ENCODE measurements at places on chromosomes 6 and 20.

DNA sequence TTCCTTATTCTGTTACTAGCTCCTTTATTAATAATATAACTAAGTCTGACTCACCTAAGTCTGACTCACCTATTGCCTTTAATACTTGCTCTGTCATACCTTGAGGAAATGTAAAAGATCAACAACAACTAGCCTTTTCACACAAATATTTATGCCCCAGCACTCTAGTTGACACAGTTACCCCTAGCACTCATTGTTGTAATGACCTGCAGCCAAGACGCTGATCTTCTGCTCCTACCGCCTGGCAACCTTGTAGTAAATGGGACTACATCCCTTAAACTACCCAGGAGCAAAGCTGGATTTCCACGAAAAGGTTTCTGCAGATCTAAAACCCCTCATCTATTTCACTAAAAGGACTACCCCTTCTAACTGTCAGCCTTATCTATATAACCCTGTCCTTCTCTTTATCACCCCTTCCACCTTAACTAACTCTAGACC lies 90.0 kb downstream of the PLG start:
- no peak for DNase-seq

DNA sequence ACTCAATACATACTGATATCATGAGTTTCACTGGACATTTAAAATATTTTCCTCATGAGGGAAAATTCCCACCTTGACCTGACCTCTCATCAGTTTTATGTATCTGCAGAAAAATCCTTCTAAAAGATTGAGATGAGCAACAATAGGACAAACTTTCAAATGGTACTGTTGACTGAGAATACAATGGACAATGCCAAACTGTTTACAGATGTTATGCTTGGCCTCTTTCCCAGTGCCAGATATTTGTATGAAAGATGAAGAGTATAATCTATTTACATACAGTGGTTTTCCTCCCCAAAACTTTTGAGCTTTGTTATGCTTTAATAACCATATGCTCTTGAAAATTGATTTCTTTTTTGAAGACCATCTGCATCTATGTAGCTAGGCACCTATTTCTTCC lies 245.1 kb upstream of the RSPO3 start:
- DNase-seq, result no peak

DNA sequence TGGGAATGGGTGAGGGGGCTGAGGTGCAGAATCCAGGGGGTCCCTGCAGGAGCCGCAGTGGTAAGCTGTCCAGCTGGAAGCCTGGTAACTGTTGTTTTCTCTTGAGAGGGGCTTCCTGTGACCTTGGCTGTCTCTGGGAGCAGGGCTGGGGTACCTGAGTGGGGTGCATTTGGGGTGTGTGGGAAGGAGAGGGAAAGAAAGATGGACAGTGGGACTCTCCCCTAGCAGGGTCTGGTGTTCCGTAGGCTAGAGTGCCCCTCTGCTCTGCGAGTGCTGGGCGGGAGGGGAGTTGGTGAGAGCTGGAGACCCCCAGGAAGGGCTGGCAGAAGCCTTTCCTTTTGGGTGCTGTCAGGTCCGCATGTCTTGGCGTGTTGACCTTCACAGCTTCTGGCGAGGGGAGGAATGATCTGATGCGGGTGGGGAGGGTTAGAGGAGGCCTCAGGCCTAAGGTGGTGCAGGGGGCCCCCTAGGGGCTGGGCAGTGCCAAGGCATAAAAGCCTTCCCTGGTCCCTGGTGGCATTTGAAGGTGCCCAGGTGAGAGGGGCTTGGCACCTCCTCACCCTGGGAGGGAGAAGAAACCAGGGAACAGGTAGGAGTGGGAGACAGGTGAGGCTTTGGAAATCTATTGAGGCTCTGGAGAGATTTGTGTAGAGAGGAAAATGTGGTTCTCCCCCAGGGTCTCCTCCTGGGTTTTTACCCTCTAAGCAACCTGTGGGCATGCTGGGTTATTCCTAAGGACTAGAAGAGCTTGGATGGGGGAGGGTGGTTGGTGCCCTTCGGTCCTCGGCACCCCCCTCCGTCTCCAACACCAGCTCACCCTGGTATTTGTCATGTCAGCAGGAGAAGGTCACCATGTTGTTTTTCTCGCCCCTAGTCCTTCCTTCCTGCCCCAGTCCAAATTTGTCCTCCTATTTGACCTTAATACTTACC lies 3.3 kb downstream of the VEGFA start:
- peak; percentile 74 for DNase-seq

DNA sequence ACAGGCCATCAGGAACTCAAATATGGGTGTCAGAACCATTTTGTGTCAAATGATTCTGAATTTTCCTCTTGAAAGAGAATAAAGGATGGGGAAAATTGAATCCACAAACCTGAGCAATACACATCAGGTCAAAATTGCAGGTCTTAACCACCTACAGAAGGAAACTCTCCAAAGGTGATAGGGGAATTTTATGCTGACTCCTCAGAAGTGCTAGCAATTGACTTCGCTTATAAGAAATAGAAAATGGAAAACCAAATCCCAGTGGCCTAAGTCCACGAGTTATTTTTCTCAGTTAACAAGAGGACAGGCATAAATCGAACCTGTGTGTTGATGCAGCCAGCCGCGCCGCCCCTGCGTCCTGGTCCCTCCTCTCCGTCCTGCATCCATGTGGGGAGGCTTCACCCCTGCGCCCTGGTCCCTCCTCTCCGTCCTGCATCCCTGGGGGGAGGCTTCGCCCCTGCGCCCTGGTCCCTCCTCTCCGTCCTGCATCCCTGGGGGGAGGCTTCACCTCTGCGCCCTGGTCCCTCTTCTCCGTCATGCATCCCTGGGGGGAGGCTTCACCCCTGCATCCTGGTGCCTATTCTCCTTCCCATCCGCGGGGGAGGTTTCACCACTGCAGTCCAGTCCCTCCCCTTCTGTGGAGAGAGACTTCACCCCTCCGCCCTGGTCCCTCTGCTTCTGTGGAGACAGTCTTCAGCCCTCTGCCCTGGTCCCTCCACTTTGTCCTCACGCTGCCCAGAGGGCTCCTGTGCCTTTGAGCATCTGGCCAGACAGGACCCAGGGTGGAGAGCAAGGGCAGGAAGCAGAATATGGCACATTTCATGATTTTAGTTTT lies 230.3 kb downstream of the SMOC2 start:
- no peak for DNase-seq

GRCh38 chr6:41200296-41200900 lies 551 bp downstream of the TREML2 start:
- peak; percentile 87 for DNase-seq

DNA sequence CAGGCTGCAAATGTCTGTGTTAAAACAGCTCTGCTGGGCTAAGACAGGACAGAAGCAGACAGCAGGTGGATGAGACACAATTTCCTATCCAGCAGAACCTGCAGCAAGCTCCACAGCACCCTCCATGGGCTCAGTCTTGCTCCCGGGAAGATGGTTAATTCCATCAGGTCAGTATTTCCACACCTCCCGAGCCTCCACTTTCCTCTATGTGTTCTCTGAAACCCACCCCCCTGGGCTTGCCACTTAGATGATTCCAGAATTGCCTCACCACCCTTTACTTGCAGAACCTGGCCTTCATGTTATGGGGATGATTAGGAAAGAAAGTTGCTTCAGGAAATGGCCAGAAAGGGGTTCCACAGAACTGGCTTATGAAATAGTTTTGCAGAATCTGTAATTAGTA lies 43.8 kb downstream of the ERMARD start:
- no peak for DNase-seq

DNA sequence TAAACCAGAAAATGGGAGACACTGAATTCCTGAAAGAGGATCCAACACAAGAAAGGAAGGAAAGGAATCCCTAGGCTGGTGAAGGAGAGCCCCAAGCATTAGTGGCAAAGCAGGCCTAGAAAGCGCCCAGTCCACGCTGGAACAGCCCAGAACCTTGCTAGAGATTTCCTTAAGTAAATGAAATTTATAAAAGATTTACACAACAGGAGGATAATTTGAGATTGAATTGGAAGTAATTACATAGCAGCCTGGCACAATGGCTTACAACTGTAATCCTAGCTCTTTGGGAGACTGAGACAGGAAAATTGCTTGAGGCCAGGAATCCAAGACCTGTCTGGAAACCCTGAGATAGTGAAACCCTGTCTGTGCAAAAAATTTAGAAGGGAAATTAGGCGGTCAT lies 26.8 kb upstream of the C20orf144 start:
- DNase-seq, result no peak

Measured in activated naive CD4-positive, alpha-beta T cell treated with anti-CD3 and anti-CD28 coated beads, Interleukin-2, amount 10 ng/mL, durations not matched to agents 7 days and 5 days (primary cell).